ENCODE measurements at places on chromosomes 16 and 17. TPM values are rescaled to one million over a fixed set of nuclear protein-coding genes. Genes with fewer than 3 reads are reported as not detected.

Gene SMIM36
- total RNA-seq, result not detected

Gene TRIM37
- total RNA-seq, result 29.6 TPM

Gene MYH11
- 11.3 TPM for total RNA-seq

Gene ZG16
- not detected for total RNA-seq

Gene CHST5
- total RNA-seq, result 0.58 TPM

Gene PABPN1L
- not detected for total RNA-seq

Gene LSM12
- total RNA-seq, result 24.0 TPM

Gene ANKRD40CL
- not detected for total RNA-seq

Gene WNK4
- 11.4 TPM for total RNA-seq

Gene AMFR
- 141 TPM for total RNA-seq

Gene KRTAP4-3
- not detected for total RNA-seq

Gene CHRNE
- 1.9 TPM for total RNA-seq

Gene PRCD
- total RNA-seq, result 4.6 TPM

Gene HIRIP3
- 19.3 TPM for total RNA-seq

Gene CSH2
- total RNA-seq, result not detected

Gene CYGB
- total RNA-seq, result 18.4 TPM

Gene TBC1D3D
- 4.0 TPM for total RNA-seq

Gene CCL4L2
- 9.3 TPM for total RNA-seq

Gene DGKE
- total RNA-seq, result 14.9 TPM

Gene DOC2A
- 1.9 TPM for total RNA-seq

Gene IRF8
- 17.5 TPM for total RNA-seq

Gene GABARAP
- 226 TPM for total RNA-seq

Gene ELAC2
- 110 TPM for total RNA-seq

Gene HIGD1B
- 0.76 TPM for total RNA-seq

Gene GNG13
- not detected for total RNA-seq

Gene FN3K
- 32.0 TPM for total RNA-seq

Gene PRSS33
- total RNA-seq, result 1.2 TPM

Gene RUNDC3A
- total RNA-seq, result 6.0 TPM

Gene CCL23
- 0.35 TPM for total RNA-seq

Gene TBC1D3C
- total RNA-seq, result not detected

Gene PIGQ
- total RNA-seq, result 76.1 TPM

Gene EPX
- total RNA-seq, result 1.3 TPM

Gene TANGO6
- 18.3 TPM for total RNA-seq

Gene HLF
- total RNA-seq, result 8.2 TPM
